ENCODE measurements at places on chromosomes 6 and 20. TPM values are rescaled to one million over a fixed set of nuclear protein-coding genes. Genes with fewer than 3 reads are reported as not detected.

DNA sequence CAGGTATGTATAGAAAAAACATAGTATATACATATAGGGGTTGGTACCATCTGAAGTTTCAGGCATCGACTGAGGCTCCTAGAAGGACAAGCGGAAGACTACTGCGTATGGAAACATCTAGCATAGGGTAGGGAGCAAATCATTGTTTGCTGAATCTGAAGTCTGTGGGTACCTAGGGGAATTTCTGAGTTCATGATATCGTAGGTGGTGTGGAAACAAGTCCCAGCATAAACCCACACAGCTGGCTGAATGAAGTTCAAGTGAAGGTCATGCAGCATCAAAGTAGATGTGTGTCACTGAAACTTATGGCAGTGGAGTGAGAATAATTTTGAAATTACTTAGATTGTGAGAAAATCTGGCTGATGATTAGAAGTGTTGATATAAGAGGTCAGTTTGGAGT lies 39.4 kb downstream of the MAP7 start:
- DNase-seq = no peak

GRCh38 chr6:167668754-167669552 lies 157.8 kb upstream of the AFDN start:
- DNase-seq = no peak

PTPRT gene
- total RNA-seq = not detected

CCN2 gene
- total RNA-seq = 49.4 TPM

- DNase-seq = peak; percentile 22
Observed at GRCh38 chr6:166772518-166772917, 145.5 kb upstream of the RPS6KA2 start.

GRCh38 chr20:18977441-18977840 lies 163.9 kb downstream of the SCP2D1 start:
- no peak for DNase-seq

RSPH9 gene
- total RNA-seq = not detected

GRCh38 chr20:23047001-23047737 lies 2.3 kb downstream of the THBD start:
- peak; percentile 69 for DNase-seq

- DNase-seq = peak; percentile 35
Observed at GRCh38 chr20:6395695-6396094, 272.9 kb upstream of the FERMT1 start.

DZANK1 gene
- 3.0 TPM for total RNA-seq

DNA sequence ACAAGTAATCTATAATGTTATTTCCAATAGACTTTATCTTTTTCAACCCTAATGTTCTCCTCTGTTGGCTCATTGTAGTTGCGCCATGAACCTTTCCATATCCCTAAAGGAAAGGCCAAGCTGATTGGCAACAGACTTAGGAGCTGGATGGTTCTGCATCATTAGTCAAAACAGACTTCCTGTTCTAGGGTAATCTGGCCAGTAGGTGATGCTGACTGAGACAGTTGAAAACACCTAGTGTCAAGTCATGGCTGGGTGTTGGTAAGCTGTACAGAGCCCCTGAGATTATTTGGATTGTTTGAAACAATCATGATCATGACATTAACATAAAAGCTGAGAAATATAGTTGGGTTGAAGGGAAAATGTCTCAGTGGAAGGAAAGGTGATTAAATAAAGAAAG lies 231.4 kb downstream of the PHACTR1 start:
- DNase-seq = no peak

DSTN gene
- 280 TPM for total RNA-seq

DNA sequence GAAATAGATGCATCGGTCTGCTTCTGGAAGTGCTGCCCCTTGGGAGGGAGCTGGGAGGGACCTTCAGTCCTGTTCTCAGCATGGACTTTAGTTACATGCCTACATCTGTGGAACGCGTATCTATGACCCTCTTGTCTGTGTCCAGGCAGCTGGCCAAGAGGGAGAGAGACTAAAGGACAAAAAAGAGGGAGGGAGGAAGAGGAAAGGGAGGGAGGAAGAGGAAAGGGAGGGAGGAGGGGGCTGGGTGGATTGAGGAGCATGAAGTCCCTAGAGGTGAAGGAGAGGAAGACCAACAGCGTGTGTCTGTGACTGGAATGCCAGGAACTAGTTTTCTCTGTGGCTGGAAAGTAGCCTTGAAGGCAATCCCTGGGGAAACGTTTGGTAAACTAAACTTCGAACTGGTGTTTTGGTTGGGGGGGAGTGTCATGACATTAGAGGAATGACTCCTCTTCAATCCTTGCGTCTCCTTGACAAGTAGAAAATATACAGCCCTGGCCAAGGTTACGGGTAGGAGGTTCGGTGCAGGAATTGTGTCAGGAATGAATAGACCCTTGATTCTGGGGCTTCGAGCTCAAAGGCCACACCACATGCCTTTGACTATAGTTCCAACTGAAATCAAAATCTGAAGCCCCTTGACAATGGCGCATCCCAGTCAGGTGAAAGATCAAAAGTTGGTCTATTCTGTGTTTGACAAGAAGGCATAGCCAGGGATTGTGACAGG lies 52.0 kb upstream of the PLEKHG1 start:
- no peak for DNase-seq

NMBR gene
- total RNA-seq = not detected

NFATC2 gene
- 0.12 TPM for total RNA-seq

PI16 gene
- not detected for total RNA-seq

DNA sequence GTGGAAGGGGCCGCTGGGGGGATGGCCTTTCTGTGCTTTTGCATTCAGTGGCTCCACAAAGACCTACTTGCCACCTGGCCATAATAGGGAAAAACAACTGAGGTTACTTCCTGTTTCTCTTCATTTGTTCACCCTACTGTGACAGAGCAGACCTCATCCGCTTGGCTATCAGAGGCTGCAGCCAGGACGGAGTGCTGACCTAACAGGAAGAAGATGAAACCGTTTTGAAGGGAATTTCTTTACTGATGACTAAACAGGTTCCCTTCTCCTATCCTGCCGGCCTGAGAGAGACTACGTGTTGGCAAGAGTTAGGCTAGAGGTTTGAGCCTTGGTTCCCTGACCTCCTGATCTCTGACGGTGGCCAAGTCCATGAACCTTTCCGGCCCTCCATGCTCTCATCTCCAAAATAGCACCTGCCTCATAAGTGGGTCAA lies 21.3 kb downstream of the PRR18 start:
- DNase-seq = no peak

- no peak for DNase-seq
Observed at GRCh38 chr20:33673410-33674293, 576 bp downstream of the NECAB3 start.

DNA sequence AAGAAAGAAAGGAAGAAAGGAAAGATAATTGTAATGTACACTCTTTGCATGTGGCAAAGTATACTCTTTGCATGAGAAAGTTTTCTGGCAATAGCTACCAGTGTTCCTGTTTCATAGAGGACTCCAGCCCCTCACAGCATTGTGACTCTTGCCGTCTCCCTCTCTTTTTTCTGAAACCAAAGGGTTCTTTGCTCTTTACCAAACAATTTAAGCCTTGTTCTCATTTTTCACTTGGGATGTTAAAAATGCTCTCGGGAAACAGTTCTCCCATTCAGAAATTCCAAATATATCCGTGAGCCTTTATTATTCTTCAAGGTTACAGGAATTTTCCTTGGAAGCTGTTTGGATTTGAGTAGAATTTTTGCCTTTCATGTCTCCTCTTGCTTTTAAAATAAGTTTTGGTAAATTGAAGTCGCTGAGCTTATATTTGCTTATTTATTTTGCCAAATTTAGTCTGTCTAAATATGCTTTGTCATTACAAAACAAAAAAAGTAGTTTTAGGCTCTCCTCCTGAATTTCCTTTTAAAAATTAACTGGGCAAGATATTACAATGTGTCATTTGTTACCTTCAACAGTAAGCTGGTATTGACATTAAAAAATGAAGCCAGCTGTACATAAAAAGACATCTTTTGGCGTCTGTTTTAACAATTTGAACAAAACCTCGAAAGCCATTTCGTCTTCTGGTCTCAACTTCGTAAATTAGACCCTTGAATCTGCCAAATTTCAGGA lies 103.8 kb upstream of the ARMC2 start:
- no peak for DNase-seq

DNA sequence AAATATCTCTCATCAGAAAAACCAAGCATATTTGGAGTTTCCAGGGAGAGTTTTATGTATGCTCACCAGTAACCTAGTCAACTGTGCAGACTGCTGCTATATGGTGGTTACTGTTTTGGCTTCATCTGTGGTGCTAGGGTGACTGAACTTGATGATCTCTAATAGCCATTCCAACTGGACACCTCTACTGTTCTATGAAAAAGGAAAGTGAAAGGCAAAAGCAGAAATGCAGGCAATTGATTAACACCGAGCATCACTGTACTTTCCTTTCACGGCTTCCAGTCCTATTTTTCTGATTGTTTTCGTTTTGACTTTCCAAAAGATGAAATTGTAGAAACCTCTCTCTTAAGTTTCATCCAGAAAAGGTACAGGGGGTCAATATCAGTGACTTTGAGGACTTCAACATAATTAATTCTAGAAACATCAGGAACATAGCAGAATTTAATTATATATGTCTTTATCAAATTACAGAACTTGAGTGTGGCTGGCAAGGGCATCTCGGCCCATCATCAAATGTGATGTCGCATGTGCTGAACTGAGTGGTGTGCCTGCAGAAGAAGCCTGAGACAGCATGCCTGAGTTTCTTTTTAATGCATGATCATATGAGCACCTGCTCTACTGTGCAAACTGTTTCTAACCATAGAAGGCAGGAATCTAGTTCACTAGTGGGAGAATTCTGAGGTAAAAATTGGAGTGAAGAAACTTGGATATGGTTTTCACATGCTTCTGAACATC lies 464.3 kb upstream of the FLRT3 start:
- DNase-seq = no peak

TMEM30A gene
- 53.7 TPM for total RNA-seq

DNA sequence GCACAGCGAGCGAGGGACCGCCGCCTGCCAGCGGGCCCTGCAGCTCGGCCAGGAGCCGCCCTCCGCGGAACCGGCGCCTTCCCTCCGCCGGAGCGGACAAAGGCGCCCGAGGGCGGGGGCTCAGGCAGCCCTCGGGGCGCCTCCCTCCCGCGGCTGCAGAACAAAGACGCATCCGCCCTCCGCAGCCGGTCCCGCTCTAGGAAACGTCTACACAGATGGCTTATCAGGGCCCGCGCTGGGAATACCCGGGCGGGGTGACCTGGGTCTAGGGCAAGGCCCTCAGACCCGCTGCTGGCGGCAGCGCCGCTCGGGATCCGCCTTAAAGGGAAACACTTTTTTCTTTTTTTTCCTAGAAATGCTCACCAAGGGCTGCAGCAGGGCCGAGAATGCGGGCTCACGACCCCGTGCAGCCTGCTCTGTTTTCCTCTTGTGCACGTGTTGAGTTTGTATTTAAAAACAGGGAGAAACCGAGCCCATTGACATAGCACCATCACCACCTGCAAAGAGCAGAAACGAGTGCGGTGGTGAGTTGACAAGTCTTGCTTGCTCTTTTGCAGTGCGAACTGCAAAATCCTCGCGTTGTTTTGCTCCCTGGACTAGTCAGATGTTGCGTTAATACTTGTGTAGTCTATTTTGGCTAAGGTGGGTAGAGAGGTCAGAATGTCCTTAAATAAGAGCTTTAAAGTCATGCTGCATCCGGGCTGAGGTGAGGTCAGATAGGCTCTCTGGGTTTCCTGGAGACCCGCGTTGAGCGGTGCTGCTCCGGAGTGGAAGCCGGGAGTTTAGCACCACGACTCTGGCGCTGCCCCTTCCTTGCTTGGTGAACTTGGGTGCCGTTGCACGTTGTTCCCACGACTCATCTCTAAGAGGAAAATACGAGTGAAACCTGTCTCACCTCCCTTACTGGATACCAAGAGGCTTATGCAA lies 1.1 kb upstream of the RPS6KA2 start:
- peak; percentile 27 for DNase-seq

DNA sequence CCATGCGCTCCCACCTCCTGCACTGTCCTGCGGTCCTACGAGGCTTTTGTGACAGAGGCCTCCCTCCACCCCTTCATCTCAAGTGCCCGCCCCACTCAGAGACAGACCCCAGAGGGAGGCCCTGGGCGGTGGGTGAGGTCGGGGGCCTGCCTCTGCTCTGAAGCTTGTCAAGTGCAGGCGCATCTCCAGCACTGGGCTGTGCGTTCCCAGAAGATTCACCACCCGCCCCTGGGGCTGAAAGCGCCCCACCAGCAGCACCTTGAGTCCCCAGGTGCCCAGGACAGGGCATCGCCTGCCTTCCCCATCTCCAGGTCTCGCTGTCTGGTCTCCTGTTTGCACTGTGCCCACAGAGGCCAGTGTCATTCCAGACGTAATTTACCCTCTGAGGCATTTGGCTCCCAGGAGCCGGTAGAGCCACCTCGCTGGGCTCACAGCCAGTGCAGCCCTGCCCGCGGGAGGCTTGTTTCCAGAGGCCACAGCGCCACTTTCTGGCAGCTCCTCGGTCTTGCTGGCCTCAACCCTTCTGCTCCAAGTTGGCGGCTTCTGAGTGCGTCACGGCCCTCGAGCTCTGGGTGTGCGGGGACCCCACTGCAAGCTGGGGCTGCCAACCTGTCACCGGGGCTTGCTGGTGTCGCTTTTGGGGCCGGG lies 191.1 kb downstream of the TAF4 start:
- DNase-seq = peak; percentile 11

DNA sequence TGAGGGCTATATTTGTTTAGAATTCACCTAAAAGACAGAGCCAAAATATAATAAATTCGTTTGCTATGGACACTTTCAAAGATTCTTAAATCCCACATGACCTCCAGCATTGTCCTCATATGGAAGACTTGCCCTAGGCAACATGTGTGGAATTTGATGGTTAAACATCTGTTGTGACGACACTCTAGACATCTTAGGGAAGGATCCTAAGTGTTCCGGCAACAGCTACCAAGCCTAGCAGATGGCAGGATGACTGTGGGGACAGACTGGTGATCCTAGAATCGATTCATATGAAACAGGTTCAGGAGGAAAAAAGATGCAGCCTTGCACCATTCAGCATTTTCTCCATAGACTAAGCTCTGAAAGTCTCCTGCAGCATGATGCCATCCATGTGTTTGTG lies 77.6 kb upstream of the BACH2 start:
- no peak for DNase-seq

DNA sequence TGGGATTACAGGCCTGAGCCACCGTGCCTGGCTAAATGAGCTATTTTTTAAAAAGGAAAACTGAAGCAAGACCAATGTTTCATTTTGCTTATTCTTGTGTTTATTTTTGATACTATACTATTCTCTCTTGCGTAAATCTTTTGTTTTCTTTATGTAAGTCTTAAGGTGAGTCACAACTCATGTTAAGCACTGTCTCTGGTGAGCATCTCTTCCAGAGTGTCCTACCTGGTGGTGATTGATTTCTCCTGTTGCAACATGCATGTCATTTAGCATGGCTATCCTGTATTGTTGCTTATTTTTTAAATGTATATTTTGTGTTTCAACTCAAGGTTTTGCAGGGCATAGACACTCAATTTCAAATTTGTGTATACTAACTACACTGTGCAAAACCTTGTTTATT lies 336.0 kb downstream of the RFPL4B start:
- DNase-seq = peak; percentile 82
